Sigmoid colon (tissue), 7 donors: ENCODE measurements at places on chromosomes 1 and 21. TPM values are rescaled to one million over a fixed set of nuclear protein-coding genes. Genes with fewer than 3 reads are reported as not detected.

TTC39A gene
- 1.4 TPM for total RNA-seq

PWP2 gene
- total RNA-seq, result 4.3 TPM

RAD54L gene
- not detected for total RNA-seq

S100A6 gene
- 658 TPM for total RNA-seq

CNKSR1 gene
- total RNA-seq, result 0.82 TPM

FCER1G gene
- total RNA-seq, result 61.4 TPM

SLC44A5 gene
- total RNA-seq, result 0.66 TPM

OR2L13 gene
- not detected for total RNA-seq

FNDC5 gene
- total RNA-seq, result 10.2 TPM

DYNLT5 gene
- 0.83 TPM for total RNA-seq

FAM163A gene
- 1.4 TPM for total RNA-seq

AQP10 gene
- not detected for total RNA-seq

BATF3 gene
- total RNA-seq, result 1.8 TPM
